Uterus (tissue), 4 donors: ENCODE measurements at places on chromosomes 5 and 9.

DNA sequence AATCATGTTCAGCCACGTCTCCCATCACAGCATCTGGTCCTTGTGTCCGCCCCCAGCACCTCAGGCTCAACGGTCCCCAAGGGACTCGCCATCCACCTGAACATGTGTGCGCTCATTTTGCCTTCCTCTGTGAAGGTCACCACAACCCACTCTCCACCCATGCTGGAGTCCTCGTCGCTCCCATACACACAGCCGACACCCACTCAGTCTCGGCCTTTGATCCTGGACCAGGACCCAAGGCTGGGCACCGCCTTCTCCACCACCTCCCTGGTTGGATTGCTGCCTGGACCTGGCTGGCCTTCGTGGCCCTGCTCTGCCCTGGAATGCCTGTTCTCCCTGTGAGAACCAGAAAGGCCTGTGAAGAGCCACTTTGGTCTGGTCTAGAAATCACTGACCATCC, 60.3 kb downstream of the UBE2QL1 start:
- DNase-seq = no peak

- no peak for DNase-seq
Observed at GRCh38 chr9:13524245-13524644, 244.8 kb upstream of the MPDZ start.

GRCh38 chr9:36093384-36093783, 43.1 kb upstream of the GLIPR2 start:
- no peak for DNase-seq

DNA sequence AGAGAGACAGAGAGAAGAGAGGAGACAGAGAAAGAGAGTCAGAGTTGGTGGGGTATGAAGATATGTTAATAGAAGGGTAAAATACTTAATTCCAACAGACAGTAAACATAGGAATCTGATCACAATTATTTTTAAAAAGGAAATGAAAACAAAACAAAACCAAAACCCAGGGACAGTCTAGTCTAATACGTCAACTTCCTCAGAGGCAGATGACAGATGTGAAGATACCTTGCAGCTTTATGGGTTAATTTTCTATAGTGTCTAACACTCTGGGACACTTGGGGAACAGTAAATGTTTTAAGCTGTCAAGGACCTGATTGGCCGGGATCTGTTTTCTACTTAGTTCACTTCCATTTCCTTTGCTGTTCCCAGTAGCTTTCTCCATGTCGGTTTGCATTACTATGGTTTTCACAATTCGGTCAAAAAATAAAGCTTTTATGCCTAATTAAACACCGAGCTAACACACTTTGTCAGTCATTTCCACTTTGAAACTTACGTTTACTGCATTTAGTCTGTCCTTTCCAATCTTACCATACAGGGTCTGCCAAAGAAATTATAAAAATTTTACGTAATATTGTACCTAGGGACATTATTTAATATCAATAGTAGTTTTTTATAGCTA, 216.5 kb downstream of the MCTP1 start:
- DNase-seq = no peak

DNA sequence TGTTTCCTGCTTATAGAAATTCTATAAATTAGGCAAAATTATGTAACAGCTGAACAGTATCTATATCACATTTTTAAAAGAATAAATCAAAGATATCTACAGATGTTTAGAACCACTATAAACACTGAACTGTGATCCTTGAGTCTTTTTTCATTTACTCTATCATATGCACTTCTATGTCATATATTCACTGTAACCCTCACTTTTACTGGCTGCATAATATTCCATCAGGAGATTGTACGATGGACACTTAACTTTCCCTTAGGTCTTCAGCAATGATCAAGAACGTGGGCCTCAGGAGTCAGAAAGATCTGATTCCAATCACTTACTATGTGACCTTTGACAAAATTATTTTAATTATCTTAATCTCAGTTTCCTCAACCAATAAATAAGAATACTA, 41.0 kb downstream of the CLINT1 start:
- no peak for DNase-seq

- no peak for DNase-seq
Observed at GRCh38 chr5:135179308-135179980, 145.4 kb upstream of the PITX1 start.

DNA sequence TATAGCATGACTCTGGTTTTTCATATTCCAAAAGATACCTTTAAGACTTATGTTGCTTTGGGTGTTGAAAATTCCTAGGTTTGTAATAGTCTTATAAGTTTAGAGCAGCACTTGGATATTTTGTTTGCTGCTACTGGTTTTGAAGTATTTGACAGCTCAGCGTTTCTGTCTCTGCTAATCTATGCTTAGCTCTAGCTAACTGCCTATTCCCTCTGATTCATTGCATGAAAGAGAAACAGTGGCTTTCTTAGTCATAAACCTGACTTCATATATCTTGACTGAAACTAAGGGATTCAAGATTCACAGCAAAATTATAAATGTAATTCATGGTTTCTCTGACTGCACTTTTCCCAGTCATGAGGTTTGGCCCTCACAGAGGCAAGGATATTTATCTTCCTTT, 35.6 kb upstream of the ANXA1 start:
- DNase-seq = no peak

GRCh38 chr5:55582256-55582655, 47.5 kb upstream of the PLPP1 start:
- DNase-seq = no peak

DNA sequence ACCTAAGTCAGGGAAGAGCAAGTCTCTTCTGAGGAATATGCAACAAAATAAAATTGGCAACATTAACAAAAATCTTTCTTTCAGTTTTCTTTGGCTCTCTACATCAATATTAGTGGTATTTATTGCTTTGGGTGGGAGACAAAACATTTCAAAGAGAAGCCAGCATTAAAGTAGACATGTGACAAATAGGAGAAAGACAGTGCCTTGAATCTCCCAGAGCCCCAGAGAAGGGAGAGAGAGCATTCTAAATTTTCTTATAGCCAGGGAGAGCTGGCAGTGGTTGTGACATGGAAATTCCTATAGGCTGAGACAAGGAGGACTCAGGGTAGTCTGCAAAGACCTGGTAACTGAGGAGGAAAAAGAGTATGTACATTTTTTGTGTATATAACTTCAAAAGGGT, 79.4 kb upstream of the NREP start:
- no peak for DNase-seq

- DNase-seq = no peak
Observed at GRCh38 chr5:60989790-60990189, 44.8 kb downstream of the NDUFAF2 start.

DNA sequence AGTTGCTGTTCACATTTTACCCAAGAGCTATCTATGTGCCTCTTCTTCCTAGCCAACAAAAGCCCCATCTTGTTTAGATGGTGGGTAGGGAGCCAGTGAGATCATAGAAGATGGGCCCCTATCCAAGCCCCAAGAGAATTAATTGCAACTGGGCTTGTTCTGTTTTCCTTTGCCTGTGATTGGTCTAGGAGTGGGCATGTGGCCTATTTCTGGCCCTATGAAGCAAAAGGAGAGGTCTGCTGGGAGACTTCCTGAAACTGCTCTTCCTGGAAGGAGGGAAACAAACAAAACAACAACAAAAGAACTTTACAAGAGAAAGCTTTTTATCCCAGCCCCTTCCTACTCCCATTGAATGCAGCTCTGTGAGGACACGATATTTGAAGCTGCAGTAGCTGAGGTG, 32.5 kb upstream of the ALDOB start:
- DNase-seq = no peak

- DNase-seq = no peak
Observed at GRCh38 chr5:56612759-56613158, 202.6 kb upstream of the MAP3K1 start.

DNA sequence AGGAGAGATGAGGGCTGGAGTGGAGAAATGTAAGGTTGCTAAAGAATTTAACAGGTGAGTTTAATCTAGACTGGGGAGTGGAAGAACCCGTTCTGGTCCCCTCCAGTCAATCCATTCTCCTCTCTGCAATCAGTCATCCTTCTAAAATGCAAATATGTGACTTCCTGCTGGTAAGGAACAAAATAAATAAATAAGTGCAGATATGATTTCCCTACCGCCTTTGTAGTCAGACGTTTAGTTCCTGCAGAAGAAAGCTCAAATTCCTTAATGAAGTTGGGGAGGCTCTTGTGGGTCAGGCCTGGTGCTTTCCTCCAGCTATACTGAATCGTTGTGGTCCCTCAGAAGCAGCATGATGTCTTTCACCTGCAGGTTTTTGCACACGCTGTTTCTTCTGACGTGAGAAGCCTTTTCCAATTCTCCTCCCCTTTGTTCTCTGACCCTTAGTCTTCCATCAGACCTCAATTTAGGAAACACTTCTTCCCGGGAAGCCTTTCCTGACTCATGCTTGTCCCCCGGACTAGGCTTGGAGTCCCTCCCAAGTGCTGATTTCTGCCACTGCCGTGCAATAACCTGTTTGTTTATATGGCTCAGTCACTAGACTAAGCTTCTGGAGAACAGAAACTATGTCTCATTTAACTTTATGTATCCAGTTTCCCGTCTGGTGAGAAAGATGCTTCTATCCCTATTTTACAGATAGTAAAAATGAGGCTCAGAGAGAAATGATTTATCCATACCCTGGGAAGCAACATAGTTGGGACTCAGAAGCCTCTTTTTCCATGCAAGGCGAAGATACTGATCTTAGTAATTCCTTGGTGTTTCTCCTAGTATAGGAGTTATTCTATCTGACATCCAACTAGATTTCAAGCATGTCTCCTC, 1.3 kb downstream of the ATP6V1G1 start:
- no peak for DNase-seq

DNA sequence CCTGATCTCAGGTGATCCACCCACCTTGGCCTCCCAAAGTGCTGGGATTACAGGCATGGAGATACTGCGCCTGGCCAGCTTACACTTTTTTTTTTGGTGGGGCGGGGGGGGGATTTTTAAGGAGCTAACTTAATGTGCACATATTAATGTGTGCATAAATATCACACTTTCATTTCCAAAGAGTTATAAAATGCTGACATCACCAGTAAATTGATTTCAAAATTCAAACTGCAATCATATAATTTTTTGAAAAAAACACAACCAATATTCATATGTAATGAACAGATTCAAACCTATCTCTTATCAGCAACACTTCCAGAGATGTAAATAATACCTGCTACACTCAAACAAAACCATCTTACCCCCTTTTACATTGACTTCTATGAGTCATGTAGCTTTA, 1006.6 kb upstream of the DMAC1 start:
- no peak for DNase-seq

DNA sequence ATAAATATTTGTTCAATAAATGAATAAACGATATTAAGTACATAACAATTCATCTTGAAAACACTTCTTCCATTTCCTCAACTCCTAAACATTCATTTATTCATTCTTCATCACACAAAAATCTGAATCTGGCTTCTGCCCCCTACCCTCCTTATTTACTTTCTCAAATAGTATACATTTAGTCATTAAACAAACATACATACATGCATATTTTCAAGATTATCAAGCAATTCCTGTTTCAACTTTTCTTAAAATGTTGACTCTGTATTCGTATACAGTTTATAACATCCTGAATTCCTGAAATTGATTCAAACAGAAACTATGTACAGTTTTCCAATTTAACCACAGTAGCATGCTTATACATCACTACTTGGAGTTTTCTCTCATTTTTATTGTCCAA, 129.0 kb downstream of the MUSK start:
- no peak for DNase-seq

- no peak for DNase-seq
Observed at GRCh38 chr9:751137-752051, 90.1 kb upstream of the DMRT1 start.

- no peak for DNase-seq
Observed at GRCh38 chr9:132806723-132807421, 71.2 kb downstream of the AK8 start.

DNA sequence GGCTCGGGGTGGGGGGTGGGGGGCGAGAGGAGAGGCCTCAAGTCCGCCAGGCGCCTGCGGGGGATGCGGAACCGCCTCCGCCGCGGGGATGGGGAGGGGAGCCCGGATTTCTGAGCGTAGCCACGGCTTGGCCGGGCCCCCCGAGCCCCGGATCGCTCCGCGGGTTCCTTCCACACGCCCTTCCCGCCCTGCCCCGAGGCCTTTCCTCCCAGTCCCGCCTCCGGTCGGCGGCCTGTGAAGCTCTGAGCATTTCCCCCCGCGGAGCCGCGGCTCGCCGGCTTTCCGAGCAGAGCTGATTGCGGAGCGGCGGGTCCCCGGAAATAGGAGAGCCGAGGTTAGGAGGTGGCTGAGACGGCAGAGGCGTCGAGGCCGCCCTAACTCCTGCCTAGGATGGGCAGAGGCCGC, 6.1 kb downstream of the IRX4 start:
- no peak for DNase-seq

GRCh38 chr5:155556700-155557099, 543.1 kb downstream of the KIF4B start:
- DNase-seq = no peak

DNA sequence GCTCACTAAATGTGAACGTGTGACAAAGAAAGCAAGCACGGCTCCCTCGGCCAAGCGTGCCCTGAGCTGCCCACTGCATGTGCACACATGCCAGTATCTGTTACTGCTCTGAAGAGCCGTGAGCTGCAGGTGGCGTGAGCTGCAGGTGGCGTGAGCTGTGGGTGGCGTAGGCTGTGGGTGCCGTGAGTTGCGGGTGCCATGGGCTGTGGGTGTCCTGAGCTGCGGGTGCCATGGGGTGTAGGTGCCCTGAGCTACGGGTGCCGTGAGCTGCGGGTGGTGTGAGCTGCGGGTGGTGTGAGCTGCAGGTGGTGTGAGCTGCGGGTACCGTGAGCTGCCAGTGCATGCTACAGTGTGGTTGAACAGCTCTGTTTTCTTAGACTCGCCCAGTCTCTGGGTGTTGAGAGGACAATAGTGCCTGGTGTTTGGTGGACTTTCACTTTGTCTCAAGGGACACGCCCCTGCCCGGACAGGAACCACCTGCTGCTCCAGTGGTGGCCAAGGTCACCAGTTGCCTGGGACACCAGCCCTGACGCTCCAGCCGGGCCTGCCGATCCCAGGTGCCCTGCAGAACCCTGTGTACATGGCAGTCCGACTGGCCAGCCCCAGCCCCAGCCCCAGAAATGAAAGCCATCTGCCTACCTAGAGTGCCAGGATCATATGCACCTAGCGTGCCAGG, 6.7 kb downstream of the CCDC187 start:
- no peak for DNase-seq

DNA sequence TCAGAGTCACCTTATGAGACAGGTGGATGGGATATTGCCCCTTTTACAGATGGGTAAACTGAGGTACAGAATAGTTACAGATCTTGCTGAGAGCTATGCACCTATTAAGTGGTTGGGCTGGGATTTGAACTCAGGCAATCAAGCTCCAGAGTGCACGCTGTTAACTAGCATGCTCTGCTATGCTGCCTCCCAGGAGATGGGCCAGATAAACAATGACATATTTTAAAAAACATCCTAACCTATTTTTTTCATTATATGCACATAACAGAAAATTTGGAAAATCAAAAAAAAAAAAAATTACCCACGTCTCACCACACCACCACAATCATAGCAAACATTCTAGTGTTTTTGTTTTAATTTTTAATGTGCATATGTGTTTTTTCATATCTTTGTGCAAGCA, 123.4 kb upstream of the STC2 start:
- no peak for DNase-seq

- DNase-seq = no peak
Observed at GRCh38 chr5:79793304-79793703, 103.7 kb downstream of the CMYA5 start.

- no peak for DNase-seq
Observed at GRCh38 chr9:9846557-9846956, 766.2 kb downstream of the PTPRD start.
